ENCODE measurements at places on chromosomes 16 and 17.

DNA sequence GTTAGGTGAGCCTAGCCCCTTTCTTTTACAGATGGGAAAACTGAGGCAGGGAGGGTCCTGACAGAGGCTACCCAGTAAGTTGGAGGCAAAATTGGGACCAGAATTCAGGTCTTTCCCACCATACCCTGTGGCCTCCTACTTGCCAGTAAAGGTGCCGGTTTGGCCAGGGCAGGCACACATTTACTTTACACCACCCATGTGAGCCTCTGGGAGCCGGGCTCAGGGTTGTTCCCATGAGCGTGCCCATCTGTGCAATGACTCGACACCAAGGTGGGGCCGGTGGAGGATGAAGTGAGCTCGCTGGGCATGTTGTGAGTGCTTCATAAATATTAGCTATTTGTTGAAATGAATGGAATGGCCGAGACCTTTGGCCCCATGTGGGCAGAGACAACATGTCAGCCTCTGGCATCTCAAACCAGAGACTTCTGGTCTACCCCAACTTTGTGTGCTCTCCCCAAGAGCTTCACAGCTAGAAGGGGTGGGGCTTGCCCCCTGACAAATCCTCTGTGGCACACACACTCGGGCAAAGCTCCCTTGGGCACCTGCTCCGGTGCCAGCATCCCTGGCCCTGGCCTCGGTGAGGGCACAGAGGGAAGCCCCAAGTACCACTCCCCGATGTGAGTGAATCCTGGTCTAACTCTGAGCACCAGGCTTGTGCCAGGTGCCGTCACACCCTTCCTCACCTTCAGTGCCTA is 60.1 kb downstream of the SRCIN1 start:
- DNase-seq, result no peak

GRCh38 chr16:78005881-78006280 is 16.5 kb upstream of the CLEC3A start:
- no peak for DNase-seq

GRCh38 chr16:79360267-79360666 is 240.3 kb downstream of the MAF start:
- DNase-seq, result no peak

- no peak for DNase-seq
Measured at GRCh38 chr17:39071573-39071972, 79.9 kb downstream of the PLXDC1 start.

GRCh38 chr17:32802306-32802705 is 74.6 kb downstream of the MYO1D start:
- DNase-seq, result no peak

DNA sequence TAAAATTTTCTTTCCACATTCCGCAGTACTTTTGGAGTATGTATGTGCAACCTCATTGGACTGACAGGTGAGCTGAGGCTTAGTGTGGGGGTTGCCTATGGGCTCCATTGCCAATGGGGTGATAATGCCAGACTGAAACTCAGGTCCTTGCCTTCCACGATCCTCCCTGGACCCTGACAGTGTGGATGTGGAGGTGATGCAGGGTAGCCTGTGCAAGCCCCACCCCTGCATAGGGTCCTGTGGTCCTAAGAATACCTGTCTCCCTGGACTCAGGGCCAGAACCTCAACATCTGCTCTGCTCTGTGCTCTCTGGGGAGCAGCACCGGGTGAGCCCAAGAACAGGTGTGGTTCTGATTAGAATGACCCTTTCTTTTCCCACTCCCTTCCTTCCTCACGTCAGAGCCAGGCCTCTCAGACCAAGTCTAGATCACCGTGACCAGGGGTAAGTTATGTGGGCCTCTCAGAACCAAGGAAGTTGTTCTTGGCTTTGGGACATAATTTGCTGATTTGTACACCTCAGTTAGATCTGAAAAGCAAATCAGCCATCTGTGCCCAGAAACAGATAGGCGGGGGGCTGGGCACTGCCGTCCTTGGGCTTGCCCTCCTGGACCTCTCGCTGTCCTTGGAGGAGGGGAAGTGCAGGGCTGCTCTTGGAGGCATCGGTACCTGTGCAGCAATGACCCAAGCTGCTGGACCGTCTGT is 8.4 kb upstream of the TNS4 start:
- no peak for DNase-seq

DNA sequence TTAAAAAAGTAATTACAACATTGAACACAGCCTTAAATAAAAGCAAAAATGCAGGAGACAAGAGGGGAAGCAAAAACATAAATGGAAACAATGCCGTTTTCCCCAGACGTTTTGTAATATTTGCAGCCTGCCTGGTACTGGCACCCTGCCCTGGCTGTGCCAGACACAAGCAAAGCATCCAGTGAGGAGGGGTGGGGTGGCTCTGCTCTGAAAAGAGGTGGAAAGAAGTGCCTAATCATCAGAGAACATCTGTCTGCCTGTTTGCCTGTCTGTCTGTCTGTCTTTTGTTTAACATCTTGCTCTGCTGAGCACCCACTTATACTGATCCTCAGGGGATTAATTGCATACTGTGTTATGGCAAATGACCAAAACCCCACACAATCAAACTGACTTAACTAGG is 62.7 kb downstream of the C16orf82 start:
- DNase-seq, result no peak

- DNase-seq, result no peak
Measured at GRCh38 chr17:78337244-78338109, 22.4 kb downstream of the SOCS3 start.

DNA sequence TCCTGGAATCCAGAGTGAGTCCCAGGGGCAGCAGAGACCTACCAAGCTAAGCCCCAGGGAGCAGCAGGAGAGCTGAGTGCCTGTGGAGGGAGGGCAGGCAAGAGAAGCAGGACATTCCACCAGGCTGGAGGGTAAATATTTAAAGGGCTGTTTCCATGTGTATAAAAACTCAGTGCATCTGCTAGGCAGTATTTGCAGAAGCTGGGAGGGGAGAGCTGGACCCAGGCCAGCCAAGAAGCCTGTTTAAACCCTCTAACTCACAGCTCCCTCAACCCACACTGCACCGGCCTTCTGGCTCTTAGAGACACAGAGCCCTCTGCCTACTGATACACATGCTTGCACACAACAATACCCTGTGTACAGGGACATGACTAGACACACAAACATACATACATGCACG is 22.5 kb upstream of the TMEM132E start:
- no peak for DNase-seq

DNA sequence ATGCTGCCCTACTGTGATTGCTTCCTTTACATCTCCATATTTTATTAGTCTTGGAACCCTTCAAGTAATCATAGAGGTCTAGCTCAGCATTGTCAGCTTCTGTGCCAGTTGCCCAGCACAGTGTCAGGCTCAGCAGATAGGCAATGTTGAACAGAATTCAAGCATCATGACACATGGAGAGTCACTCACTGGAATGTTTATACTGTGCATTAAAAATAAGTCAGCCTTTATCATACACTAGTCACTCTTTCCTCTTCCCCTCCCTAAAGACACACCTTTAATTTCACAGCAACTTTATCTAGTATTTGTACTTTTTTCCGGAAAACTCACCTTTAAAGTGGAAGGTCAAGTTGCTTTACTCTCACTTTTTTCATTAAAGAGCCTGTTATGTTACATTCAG is 253.8 kb upstream of the CDH11 start:
- DNase-seq, result no peak

GRCh38 chr16:11205754-11206581 is 50.0 kb downstream of the SOCS1 start:
- DNase-seq, result no peak

GRCh38 chr17:28475151-28475900 is 1.9 kb downstream of the SLC13A2 start:
- no peak for DNase-seq

GRCh38 chr17:28057731-28058246 is 15.3 kb downstream of the NLK start:
- DNase-seq, result no peak

DNA sequence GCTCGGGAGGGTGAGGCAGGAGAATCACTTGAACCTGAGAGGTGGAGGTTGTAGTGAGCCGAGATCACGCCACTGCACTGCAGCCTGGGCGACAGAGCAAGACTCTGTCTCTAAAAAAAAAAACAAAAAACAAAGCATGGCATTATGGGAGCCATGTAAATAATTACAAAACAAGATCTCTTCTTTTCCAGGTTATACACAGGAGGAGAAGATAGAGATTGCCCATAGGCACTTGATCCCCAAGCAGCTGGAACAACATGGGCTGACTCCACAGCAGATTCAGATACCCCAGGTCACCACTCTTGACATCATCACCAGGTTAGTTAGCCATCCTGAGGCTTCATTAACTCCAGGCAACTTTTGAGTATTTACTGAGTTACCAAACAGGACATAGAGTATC is 52.1 kb upstream of the ABCC11 start:
- no peak for DNase-seq

DNA sequence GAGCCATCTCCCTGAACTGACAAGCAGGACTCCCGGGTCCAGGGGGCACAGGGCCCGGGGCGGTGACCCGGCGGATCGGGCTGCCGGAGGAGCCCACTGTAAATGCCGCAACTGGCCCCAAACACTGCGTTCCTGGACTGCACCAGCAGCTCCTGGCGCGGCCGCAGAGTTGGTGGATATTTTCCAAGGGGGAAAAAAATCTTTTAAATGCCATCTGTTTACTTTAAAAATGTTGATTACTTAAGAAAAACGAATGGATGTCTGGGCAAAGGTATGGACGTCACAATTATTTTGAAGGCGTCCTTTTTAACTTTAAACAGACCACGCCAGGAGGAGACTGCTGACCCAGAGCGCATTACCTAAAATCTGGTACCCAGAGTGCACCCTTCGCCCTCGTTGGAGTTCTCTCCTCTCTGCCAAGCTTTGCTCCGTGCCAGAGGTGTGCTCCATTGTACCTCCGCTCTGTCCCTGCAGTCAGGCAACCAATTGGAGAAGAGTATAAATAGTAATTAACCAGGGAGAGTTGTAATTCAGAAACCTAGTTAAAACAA is 3.4 kb downstream of the HS3ST3B1 start:
- no peak for DNase-seq

DNA sequence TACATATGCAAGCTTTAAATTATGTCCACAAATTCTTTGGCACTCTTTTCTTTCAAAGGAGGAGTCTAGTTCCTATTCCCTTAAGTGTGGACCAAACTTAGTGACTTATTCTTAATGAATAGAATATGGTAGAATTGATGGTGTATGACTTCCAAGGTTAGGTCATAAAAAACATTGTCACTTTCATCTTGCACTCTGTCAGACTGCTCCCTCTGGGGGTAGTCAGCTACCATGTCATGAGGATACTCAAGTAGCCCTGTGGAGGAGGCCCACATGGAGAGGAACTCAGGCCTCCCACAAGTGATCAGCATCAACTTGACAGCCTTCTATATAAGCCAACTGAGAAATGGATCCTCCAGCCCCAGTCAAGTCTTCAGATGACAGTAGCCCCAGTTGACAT is 58.0 kb upstream of the SCNN1B start:
- no peak for DNase-seq

DNA sequence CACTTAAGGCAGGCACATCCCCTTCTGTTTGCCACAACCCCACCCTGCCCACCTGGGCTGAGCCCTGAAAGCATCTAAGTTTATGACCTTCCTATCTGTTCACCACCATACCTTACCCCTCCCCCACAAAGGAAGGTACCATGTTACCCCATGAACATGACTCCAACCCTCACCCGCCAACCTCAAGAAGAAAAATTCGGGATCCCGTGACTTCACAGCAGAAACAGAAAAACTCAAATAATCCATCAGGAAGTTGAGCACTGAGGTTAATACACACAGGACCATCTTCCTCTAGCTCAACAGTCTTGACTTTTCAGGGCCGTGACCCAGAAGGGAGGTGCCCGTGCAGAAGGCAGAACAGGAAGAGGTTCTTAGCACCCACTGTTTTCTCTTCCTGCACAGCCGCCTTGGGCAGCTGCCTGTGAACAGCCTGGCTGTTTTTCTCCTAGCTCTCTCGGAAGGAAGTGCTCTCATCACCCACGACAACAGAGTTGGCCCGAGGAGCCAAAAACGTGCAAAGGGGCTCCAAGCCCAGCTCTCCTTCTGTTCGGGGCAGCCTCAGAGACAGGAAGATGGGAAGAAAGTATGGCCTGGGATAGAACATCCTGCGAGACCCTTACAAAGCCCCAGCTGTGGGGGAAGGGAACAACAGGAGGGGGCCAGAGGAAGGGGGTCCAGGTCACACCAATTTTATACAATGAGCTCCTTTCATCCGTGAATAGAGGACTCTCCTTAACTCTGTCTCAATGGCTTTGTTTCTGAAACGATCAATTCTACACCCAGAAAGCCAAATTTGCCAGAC is 101.1 kb downstream of the XYLT1 start:
- DNase-seq, result peak; percentile 75

DNA sequence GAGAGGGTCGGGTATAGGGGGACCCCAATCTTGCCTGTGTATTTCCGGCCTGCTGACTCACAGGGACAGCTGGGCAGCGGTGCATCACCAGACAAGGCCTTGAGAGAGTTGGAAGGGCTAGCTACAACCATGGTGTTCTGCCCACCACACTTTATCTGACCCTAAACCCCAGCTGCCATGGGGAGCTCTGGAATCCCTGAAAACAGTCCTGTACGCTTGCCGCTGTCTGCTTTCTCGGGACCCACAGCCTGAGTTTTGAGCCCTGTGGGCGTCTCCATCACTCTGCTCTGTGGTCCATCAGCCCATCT is 100.4 kb upstream of the GSE1 start:
- no peak for DNase-seq

DNA sequence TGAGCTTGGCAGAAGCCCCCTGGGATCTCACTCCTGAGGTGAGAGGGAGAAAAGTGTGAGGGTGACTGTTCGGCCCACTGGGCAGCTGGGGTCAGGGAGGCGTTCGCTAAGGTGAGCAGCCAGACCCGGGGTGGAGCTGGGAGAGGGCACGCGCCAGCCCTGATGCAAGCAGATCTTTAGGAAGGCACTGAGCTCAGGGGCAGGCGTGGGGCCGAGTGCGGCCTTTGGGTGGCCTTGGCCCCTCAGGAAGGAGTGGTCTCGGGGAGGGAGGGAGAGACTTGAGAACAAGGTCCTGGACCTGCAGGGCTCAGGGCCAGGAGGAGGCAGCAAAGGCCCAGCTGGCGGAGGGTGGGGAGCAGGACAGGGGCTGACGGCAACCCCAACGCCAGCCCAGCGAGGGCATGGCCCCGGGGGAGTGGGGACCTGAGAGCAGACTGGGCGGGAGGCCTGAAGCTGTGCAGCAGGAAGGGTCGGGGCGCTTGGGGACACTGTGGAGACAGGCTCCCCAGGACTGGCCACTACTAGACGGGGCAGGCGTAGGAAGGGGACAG is 14.5 kb upstream of the WDR45B start:
- DNase-seq, result no peak

- no peak for DNase-seq
Measured at GRCh38 chr17:55889271-55889670, 138.4 kb downstream of the PCTP start.

DNA sequence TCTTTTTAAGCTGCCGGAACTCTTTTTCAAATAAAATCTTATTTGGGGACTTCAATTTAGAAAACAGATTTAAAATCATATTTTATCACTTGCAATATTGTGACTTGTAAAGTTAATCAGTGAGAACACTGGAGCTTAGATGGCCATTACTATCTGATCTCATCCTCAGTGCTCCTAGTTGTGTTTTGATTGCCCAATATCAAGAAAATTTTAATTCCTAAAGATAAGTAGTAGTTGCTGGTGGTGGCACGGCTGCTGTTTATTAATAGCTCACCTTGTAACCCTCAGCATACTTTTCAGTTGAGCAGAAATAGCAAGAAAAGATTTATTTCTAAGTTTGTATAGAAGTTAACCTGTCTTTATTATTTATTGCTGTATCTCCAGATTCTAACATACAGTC is 124.0 kb downstream of the NLK start:
- no peak for DNase-seq

- no peak for DNase-seq
Measured at GRCh38 chr16:20906341-20907255, 6.0 kb downstream of the LYRM1 start.

Data from naive thymus-derived CD8-positive, alpha-beta T cell (primary cell).